SJCRH30 (cell line): ENCODE measurements at places on chromosomes 2 and 18. TPM values are rescaled to one million over a fixed set of nuclear protein-coding genes. Genes with fewer than 3 reads are reported as not detected.

The MAP3K19 gene
- not detected in 2 replicates for total RNA-seq

The ZNF513 gene
- 13.8 and 14.2 TPM in 2 replicates for total RNA-seq

The LYG2 gene
- total RNA-seq, result 0.30 and 0.36 TPM in 2 replicates

GRCh38 chr18:647304-647703, 10.1 kb upstream of the TYMS start:
- peak; percentile 81 for DNase-seq

GRCh38 chr2:64859312-64860212, 129.6 kb upstream of the SLC1A4 start:
- DNase-seq, result peak; percentile 97

The M1AP gene
- not detected in 2 replicates for total RNA-seq

- DNase-seq, result peak; percentile 47
Observed at GRCh38 chr2:73984922-73985307, 205 bp downstream of the TET3 start.

The AGXT gene
- 1.3 and 1.7 TPM in 2 replicates for total RNA-seq

The ST3GAL5 gene
- 94.5 and 110 TPM in 2 replicates for total RNA-seq

DNA sequence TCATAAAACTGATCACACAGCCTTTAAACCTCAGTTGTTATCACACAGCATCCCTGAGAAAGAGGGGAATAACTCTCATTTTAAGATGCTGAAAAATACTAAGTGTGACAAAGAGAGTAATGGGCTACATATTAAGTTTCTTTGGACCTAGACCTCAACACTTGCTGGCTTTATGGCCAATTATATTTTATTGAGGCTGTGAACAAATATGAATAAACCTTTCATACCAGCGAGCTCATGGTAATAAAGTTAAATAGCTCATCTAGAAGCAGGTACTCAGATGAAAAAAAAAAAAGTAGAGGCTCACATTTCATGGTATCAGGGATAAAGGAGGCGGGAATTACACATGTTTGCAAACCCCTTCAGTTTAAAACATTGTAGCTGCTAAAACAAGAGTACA, 75.7 kb downstream of the DOCK10 start:
- DNase-seq, result no peak

The ARHGEF33 gene
- 0.05 TPM in 1 of 2 replicates, not detected in the other for total RNA-seq

GRCh38 chr2:241035818-241036396, 37.5 kb downstream of the SNED1 start:
- no peak for DNase-seq

DNA sequence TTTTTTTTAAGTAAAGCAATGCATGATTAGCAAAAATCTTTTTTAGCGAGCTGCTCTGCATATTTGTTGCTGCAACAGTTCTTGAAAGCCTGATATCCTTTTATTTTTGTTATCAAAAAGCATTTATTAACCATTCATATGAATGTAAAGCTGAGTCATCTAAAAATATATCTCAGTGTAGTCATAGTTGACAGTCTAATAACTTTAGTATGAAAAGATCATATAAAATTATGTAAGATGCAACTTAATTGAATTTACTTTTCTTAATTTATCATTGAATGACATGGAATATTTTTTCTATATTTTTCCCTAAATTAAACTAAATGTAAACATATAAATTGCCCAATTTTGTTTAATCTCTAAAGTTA, 8.5 kb downstream of the UGP2 start:
- no peak for DNase-seq

The THSD7B gene
- 0.18 and 0.25 TPM in 2 replicates for total RNA-seq

DNA sequence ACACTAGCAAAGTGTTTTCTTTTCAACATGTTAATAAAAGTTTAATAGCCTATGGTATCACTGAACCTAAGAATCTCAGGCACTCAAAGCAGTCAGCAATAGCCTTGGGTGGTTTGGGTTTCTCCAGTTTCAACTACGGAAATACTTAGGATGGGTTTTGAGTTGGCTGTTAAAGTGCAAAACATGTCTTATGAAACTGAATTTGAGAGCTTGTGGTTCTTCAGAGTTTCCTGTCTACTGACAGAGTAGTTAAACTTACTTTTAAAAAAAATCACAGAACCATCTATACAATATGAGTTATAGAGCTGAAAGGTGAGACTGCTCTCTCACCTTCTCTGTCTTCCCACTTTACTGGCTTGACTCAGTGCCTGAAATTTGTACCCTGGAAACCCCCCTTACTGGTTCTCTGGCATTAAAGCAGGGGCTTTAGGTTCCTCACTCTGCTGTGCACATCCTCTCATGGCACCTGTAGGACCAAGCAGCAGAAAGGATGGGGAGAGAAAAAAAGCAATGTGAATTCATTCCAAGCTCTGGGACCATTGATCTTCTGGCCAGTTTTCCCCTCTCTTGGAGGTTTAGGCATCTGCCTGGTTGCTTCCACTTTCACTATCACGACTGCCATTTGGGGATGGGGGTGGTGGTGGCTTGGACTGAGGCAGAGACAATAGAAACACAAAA, 18.1 kb downstream of the CCDC141 start:
- DNase-seq, result no peak

GRCh38 chr2:73823916-73824523, 4.7 kb upstream of the STAMBP start:
- DNase-seq, result peak; percentile 54

- DNase-seq, result no peak
Observed at GRCh38 chr18:13403786-13404549, 185.4 kb downstream of the LDLRAD4 start.

DNA sequence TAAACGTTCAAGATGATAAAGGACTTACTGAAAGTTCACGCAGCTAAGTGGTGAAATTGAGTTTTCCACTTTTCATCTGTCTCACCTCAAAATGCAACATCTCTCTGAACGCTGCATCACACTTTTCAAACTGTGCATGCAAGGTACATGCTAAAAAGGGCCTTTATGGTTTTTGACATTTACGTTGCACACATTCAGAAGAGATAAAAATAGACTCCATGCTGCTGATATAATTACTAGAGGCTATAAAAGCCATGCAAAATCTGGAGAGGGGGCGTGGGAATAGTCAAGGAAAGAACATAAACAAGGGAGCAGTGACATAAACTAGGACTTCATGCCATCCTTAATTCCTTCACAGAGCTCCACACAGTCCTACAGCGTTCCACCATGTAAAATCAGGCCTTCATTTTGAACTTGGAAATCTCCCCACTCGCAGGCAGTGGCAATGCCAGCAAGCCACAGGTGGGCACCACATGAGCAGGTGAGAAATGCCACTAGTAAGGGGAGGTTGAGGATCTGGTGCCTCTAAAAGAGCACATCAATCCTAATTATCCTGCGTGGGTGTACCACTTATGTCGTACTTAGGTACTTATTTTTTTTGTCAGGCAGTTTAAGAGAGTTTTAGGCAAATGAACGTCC, 71.4 kb downstream of the ZEB2 start:
- no peak for DNase-seq

GRCh38 chr18:811892-812375, at the start of gene YES1:
TSS of gene YES1 (minus strand) at chr18:812242. CDS start at chr18:756827, 55,415 bp downstream.
- DNase-seq, result no peak

DNA sequence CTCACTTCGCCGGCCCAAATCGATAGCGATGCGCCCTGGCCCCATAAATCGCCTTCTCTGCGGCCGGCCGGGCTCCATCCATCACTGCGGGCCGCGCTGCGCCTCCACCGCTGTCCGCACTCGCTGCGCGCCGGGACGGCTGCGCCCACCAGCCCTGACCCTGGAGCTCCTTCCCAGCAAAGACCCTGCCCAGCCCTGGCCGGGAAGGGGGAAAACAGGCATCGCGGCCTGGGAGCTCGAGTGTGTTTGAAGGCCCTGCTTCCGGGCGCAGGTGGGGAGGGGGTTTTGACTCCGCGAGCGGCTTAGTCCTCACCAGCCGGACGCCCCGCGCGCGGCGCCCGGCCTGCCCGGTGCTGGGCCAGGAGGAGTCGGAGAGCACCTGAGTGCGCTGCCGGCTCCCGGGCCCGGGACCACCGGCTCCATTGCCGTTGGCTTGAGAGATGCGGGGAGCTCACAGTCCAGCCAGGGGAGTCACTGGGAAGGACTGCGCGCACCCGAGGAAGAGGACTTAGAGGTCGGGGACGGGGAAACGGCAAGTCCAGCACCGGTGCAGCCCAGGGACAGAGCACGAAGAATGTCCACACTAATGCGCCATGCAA, 1.1 kb downstream of the PAX8 start:
- no peak for DNase-seq

The SKOR2 gene
- not detected in 2 replicates for total RNA-seq

The CCDC74A gene
- total RNA-seq, result 0.13 TPM in 1 of 2 replicates, not detected in the other

DNA sequence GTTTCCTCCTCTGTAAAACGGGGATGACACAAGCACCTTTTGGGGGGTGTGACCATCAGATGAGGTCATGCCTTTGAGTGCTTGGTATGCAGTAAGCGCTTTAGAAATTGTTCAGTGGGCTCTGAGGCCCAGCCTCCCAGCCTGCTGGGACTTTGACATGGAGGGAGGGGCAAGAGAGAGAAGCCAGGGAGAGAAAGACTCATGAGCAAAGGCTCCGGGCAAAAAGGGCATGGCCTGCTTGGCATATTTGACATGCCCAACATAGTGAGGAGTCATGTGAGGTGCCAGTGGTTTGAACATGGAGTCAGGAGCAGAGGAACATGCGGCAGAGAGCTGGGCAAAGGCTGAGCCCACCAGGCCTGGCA, 14.0 kb downstream of the TNS1 start:
- no peak for DNase-seq

The LRRC30 gene
- total RNA-seq, result not detected in 2 replicates

GRCh38 chr18:8777846-8778245, 72.5 kb downstream of the MTCL1 start:
- DNase-seq, result no peak

DNA sequence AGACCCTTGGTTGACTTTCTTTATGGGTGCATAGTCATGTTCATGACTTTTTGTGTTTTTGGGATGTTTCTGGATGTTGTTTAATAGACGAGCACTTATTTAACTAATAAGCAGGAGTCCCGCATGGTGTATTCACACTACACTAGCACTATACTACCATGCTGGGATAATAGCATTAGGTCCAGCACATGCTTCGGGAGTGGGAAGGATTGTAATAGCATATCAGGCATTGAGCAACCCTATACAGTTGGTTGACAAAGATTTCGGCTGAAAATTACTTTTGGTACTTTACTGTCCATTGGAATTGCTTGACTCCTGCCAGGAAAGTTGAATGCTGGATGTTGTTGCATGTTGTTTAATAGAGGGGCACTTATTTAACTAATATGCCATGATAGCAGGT, 2.8 kb downstream of the SH3RF3 start:
- no peak for DNase-seq

The ZC3H6 gene
- 1.4 and 1.6 TPM in 2 replicates for total RNA-seq
